Kidney tubule cell (primary cell): ENCODE measurements at places on chromosomes 4 and X.

DNA sequence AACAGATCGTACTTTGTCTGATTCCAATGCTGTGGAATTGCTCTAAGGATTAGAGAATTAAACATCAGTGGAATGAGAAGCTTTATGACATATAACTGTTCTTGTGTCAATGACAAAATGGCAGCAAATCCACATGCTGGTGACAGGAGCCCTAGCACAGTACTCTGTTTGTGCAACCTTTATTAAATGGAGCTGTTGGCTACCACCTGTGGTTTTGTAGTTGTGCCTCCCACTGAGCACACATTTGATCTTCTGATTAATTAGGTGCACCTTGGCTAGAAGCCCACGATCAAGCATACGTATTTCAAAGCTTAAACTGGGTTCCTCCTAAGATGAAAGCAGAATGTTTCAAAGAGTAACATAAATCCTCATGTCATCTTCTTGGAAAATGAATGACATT is 394.0 kb upstream of the IGFBP7 start:
- no peak for DNase-seq

DNA sequence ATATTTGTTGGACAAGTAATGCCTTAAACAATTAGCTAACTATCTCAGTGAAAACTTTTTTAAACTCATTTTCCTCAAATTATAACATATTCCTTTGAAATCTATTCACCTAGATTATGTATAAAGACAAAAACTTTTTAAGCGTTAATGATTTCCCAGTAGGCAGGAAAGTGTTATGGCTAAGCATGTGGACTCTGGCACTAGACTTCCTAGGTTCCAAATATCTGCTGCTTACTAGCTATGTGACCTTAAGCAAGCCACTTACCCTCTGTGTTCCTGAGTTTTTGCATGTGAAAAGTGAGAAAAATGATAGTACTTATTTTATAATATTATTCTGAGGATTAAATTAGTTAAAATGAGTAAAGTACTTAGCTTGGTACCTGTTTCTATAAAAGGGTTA is 301.8 kb downstream of the STPG2 start:
- DNase-seq, result no peak

- no peak for DNase-seq
Measured at GRCh38 chr4:150323406-150324325, 245.4 kb downstream of the DCLK2 start.

DNA sequence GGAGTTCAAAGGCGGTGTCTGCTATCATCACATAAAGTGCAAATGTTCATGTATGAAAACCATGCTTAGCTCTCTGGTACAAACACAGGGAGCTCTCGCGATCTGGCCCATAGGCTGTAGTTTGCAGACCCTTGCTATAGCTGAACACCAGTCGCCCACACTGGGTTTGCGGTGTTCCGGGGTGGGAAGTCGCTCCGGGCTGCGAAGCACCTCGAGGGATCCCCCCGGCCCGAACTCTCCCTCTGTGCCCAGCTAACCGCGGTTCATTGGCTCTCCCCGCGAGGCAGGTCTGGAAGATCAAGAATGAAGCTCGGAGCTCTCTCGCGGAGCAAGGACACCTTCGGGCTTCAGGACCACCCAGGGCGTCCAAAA is 341 bp upstream of the PRPS2 start:
- no peak for DNase-seq

- DNase-seq, result peak; percentile 69
Measured at GRCh38 chr4:102759831-102760644, 730 bp downstream of the MANBA start.
